A673 (cell line): ENCODE measurements at places on chromosomes 16 and 17. TPM values are rescaled to one million over a fixed set of nuclear protein-coding genes. Genes with fewer than 3 reads are reported as not detected.

Gene CD79B
- total RNA-seq = 0.39 and 0.72 TPM in 2 replicates

Gene LAT
- total RNA-seq = 2.8 and 5.5 TPM in 2 replicates

Gene TANGO6
- total RNA-seq = 15.8 and 18.0 TPM in 2 replicates

Gene CEP295NL
- total RNA-seq = 1.5 TPM in 2 replicates

Gene RCVRN
- not detected in 2 replicates for total RNA-seq

Gene SLC35G6
- total RNA-seq = not detected in 2 replicates

Gene RNF157
- 0.56 and 0.70 TPM in 2 replicates for total RNA-seq

- H3K27me3 ChIP-seq = no peaks in the 10 kb centered on the region
- H3K4me3 ChIP-seq = no peak overlapping the region
- H3K4me1 ChIP-seq = no peaks in the 10 kb centered on the region
- no peak for DNase-seq
- no peak overlapping the region for H3K27ac ChIP-seq
- no peaks in the 10 kb centered on the region for H3K36me3 ChIP-seq
Observed at GRCh38 chr16:3904875-3905274, 24.4 kb upstream of the CREBBP start.

DNA sequence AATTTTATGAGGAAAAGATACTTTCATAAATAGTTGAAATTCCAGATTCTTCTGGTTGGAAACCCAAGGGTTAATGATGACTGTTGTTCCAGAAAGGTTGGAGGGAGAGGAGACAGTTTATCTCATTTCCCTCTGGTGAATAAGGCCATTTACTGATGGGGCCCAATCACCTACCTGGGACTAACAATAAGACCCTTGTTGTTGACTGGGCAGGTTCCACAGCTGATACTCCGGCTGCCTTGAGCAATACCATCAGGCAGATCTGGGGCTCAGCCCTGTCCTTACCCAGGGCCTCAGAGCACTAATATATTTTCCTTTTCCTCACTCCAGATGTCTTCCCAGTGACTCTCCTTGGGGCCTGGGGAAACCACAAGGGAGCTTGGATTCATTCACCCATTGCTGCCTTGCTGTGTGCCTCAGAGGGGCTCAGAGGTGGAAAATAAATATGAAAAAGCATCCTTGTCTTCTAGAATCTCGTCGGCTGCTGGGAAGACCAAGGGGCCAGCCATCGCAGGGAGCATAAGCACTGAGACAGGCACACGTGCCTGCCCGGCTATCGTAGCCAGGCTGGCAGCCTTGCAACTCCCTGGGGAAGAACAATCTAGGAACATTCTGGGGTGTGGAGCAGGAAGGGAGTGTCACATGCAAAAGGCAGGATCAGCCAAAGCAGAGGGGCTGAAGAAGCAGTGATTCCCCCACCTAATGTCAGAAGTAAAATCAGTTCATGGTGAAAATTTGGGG is 54.4 kb downstream of the MPRIP start:
- H3K27ac ChIP-seq = peak overlapping the region; percentile 59
- no peak overlapping the region for H3K4me3 ChIP-seq
- peaks cover 29% of the 10 kb centered on the region for H3K4me1 ChIP-seq

GRCh38 chr17:63928172-63928666 is 3.9 kb downstream of the CD79B start:
- peaks cover 15% of the 10 kb centered on the region for H3K4me1 ChIP-seq
- no peaks in the 10 kb centered on the region for H3K36me3 ChIP-seq
- no peaks in the 10 kb centered on the region for H3K27me3 ChIP-seq
- H3K27ac ChIP-seq = no peak overlapping the region

DNA sequence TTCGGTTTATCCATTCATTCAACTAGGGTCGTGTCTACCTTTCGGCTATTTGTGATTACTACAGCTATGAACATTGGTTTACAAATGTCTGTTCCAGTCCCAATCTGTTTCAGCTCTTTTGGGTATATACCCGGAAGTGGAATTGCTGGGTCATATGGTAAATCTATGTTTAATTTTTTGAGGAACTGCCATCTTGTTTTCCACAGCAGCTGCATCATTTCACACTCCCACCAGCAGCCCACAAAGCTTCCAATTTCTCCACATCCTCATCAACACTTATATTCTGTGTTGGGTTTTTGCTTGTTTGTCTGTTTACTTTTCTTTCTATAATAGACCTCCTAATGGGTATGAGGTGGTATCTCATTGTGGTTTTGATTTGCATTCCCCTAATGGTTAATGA is 48.7 kb upstream of the GINS3 start:
- H3K4me1 ChIP-seq = peaks cover 5% of the 10 kb centered on the region
- no peak overlapping the region for H3K4me3 ChIP-seq
- DNase-seq = no peak
- H3K27me3 ChIP-seq = no peaks in the 10 kb centered on the region

DNA sequence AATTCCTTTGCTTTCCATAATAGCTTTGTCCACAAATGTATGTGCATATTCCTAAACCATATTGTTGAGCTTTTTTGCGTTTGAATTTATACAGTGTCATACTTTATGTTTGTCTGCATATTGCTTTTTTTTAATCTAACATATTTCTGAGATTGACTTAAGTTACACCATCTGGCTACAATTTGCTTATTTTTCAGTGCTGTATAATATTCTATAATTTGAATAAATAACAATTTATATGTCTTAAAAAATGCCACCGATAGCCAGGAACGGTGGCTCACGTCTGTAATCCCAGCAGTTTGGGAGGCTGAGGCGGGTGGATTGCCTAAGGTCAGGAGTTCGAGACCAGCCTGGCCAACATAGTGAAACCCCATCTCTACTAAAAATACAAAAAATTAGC is 1.5 kb upstream of the PIMREG start:
- no peak for DNase-seq
- H3K27me3 ChIP-seq = no peaks in the 10 kb centered on the region
- peaks cover 23% of the 10 kb centered on the region for H3K36me3 ChIP-seq
- H3K4me3 ChIP-seq = no peak overlapping the region
- H3K27ac ChIP-seq = no peak overlapping the region
- peaks cover 12% of the 10 kb centered on the region for H3K4me1 ChIP-seq

DNA sequence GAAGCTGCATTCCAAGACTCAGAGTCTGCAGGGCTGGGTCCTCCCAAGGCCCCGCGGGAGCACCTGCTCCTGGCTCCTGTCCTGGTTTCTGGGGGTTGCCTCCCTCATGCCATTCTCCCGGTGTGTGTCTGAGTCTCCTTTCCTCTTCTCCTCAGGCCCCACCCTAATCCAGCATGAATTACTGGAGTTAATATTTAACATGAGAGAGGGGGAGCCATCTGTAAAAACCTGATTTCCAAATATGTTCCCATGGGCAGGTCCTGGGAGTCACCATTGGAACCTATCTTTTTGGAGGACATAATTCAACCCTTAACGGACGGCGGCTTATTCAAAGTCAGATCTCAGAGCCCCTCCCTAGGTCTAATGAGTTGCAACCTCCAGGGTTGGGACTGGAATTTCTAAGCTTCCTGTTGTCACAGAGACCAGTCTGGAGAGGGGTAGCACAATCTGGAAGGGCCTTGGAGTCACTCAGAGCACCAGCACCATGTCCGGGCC is 5.4 kb downstream of the C17orf99 start:
- H3K4me1 ChIP-seq = peaks cover 5% of the 10 kb centered on the region
- no peaks in the 10 kb centered on the region for H3K36me3 ChIP-seq
- no peaks in the 10 kb centered on the region for H3K27me3 ChIP-seq
- H3K27ac ChIP-seq = no peak overlapping the region
- DNase-seq = no peak
- H3K4me3 ChIP-seq = no peak overlapping the region

- no peaks in the 10 kb centered on the region for H3K36me3 ChIP-seq
- peaks cover 2% of the 10 kb centered on the region for H3K27me3 ChIP-seq
- DNase-seq = no peak
- H3K4me1 ChIP-seq = no peaks in the 10 kb centered on the region
- H3K4me3 ChIP-seq = no peak overlapping the region
Observed at GRCh38 chr16:84924331-84925091, 86.8 kb downstream of the ZDHHC7 start.

- peak; percentile 75 for DNase-seq
- H3K4me1 ChIP-seq = peaks cover 21% of the 10 kb centered on the region
- H3K27me3 ChIP-seq = no peaks in the 10 kb centered on the region
- peak overlapping the region; percentile 96 for H3K4me3 ChIP-seq
Observed at GRCh38 chr17:67377488-67378453, 690 bp downstream of the PITPNC1 start.

- no peaks in the 10 kb centered on the region for H3K4me1 ChIP-seq
- no peak overlapping the region for H3K4me3 ChIP-seq
- no peaks in the 10 kb centered on the region for H3K36me3 ChIP-seq
- no peak overlapping the region for H3K27ac ChIP-seq
- H3K27me3 ChIP-seq = no peaks in the 10 kb centered on the region
Observed at GRCh38 chr17:51818777-51819176, 339.7 kb downstream of the CA10 start.

DNA sequence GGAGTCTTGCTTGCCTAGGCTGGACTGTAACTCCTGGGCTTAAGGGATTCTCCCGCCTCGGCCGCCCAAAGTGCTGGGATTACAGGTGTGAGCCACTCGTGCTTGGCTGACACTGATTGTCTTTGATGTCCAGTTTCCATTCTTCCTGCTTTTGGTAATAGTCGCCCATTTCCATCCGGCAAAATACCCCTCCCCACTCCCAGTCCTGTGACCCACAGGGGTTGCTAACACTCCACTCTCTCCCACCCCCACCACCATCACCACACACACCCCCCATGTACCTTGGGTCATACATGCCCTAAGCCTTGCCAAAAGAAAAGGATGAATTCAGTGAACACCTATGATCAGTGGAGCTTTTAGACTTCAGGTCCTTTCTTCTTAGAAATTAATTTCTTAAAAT is 52.8 kb upstream of the MYH10 start:
- peaks cover 14% of the 10 kb centered on the region for H3K4me1 ChIP-seq
- no peak overlapping the region for H3K4me3 ChIP-seq
- no peak overlapping the region for H3K27ac ChIP-seq
- H3K36me3 ChIP-seq = no peaks in the 10 kb centered on the region

GRCh38 chr17:47214931-47215330 is 5.8 kb downstream of the MYL4 start:
- no peak overlapping the region for H3K27ac ChIP-seq
- no peaks in the 10 kb centered on the region for H3K36me3 ChIP-seq
- DNase-seq = no peak
- no peak overlapping the region for H3K4me3 ChIP-seq
- no peaks in the 10 kb centered on the region for H3K27me3 ChIP-seq

DNA sequence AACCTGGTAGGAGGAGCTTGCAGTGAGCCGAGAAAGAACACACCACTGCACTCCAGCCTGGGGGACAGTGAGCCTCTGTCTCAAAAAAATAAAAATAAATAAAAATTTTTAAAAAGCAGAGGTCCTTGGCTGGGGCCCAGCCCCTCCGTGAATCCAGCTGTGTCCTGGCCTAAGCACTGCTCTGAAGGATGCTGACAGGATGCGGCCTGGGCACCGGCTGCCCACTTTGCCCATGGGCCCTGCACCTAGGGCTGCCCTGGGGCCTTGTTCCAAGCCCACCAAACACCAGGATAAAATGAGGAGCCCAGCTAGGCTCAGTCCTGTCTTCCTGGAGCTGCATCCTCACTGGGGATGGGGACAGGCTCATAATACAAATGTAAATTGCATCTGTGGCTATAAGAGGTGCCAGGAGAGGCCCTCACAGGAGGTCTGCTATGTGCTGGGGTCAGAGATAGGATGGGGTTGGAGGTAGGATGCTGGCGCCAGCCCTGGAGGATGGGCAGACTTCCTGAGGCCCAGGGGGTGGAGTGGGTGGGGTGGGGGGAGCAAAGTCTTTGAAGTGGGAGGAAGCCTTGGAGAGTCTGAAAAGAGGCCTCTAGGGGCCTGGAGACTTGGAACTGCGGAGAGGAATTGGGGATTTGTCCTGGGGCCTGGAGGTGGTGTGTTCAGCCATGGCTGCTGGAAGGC is 6.2 kb downstream of the C16orf89 start:
- H3K4me1 ChIP-seq = no peaks in the 10 kb centered on the region
- H3K27ac ChIP-seq = no peak overlapping the region
- DNase-seq = no peak
- peaks cover 21% of the 10 kb centered on the region for H3K27me3 ChIP-seq
- no peaks in the 10 kb centered on the region for H3K36me3 ChIP-seq

GRCh38 chr17:16439303-16439791 is 24.0 kb downstream of the TRPV2 start:
- peaks cover 43% of the 10 kb centered on the region for H3K4me1 ChIP-seq
- peaks cover 48% of the 10 kb centered on the region for H3K36me3 ChIP-seq
- H3K27ac ChIP-seq = peak overlapping the region; percentile 88
- peak overlapping the region; percentile 73 for H3K4me3 ChIP-seq
- DNase-seq = no peak
- H3K27me3 ChIP-seq = no peaks in the 10 kb centered on the region

- no peaks in the 10 kb centered on the region for H3K27me3 ChIP-seq
- no peaks in the 10 kb centered on the region for H3K36me3 ChIP-seq
- DNase-seq = no peak
- peaks cover 23% of the 10 kb centered on the region for H3K4me1 ChIP-seq
- H3K27ac ChIP-seq = peak overlapping the region; percentile 50
Observed at GRCh38 chr16:53058882-53059281, 4.1 kb downstream of the CHD9 start.

DNA sequence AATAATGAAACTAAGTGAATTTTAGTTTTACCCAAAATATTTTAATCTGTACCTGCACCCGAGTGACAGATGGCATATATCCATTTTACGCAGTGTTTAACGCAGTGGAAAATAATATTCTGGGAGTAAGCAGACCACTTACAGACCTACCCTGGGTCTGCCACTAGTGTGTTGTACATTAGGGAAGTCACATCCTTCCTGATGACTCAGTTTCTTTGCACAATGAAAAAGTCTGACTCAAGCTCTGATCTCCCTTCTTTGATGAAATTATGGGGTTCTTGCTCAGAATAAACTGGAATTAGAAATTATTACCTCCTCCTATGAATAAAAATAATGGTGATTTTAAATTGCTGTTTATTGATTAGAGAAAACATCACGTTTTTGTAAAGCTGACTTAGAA is 123.2 kb upstream of the AXIN2 start:
- H3K27ac ChIP-seq = no peak overlapping the region
- H3K4me1 ChIP-seq = no peaks in the 10 kb centered on the region
- H3K4me3 ChIP-seq = no peak overlapping the region
- no peaks in the 10 kb centered on the region for H3K27me3 ChIP-seq
- H3K36me3 ChIP-seq = no peaks in the 10 kb centered on the region
